ENCODE measurements at places on chromosomes 16 and 17.
A peak's percentile ranks its signal among the peaks of the same experiment; 100 is the strongest.

GRCh38 chr17:75288359-75288758 lies 874 bp downstream of the SLC25A19 start:
- no peak for DNase-seq

- no peak for DNase-seq
These were observed 11.1 kb downstream of the GRB2 start for GRCh38 chr17:75394332-75394918.

- DNase-seq: no peak
These were observed 30.2 kb upstream of the ENPP7 start for GRCh38 chr17:79700592-79700991.

GRCh38 chr17:57948555-57949420 lies 6.4 kb downstream of the CUEDC1 start:
- DNase-seq: no peak

DNA sequence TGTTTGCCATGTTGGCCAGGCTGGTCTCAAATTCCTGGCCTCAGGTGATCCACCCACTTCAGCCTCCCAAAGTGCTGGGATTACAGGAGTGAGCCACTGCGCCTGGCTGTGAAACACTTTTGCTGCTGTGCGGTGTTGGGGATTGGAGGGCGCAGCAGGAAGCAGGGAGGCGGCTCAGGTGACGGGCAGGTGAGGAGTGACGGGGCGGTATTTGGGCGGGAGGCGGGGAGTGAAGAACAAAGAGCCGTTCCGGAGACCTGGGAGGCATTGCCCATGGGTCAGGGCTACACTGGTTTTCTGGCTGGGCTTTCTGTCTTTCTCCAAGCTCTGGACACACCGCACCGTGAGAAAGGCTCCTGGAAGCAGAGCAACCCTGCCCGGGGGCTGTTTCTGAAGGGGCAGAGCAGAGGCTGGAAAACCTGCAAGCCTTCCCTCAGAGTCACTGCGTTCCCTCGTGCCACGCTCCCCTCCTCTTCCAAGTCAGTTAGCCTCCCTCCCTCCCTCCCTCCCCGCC lies 22.1 kb downstream of the CRISPLD2 start:
- DNase-seq: no peak

DNA sequence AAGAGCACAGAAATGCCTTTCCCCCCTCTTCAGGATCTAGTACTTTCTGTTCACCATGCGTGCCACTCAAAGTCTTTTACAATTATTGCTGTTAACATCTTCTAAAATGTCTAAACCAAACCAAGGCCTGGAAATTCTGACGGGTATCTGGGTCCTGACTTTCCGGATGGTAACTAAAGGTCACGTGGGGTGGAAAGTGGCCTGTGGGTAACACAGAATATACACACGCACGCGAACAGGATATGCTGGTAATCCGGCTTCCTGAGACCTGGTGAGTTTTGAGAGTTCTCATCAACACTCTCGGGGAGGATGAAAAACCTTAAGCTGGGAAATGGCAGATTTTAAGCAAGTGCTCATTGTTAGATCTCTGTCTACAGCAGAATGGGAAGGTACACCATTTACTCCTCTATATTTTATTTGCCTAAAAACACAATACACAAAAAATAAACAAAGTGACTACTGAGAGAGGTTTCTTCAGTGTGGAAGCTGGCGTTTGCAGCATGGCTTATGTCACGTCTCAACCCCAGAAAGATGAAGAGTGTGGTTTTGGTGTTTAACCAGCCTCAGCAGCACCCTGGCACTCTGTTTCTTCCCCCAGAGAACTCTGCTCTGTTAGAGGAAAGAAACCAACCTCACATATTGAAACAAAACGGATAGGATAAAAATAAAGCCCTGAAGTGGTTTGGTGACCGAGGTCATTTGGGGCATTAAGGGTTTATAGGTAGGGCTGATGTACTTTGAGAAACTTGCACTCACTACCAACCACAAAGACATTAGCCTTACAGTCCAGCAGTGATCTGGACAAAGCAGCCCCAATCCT lies 37.3 kb downstream of the SMG6 start:
- peak; percentile 82 for DNase-seq

- DNase-seq: no peak
These were observed 144.4 kb downstream of the PCTP start for GRCh38 chr17:55895112-55895759.

GRCh38 chr16:57686577-57686976 lies 8.0 kb upstream of the DRC7 start:
- no peak for DNase-seq

- no peak for DNase-seq
These were observed 104.4 kb downstream of the AMFR start for GRCh38 chr16:56320811-56321558.

DNA sequence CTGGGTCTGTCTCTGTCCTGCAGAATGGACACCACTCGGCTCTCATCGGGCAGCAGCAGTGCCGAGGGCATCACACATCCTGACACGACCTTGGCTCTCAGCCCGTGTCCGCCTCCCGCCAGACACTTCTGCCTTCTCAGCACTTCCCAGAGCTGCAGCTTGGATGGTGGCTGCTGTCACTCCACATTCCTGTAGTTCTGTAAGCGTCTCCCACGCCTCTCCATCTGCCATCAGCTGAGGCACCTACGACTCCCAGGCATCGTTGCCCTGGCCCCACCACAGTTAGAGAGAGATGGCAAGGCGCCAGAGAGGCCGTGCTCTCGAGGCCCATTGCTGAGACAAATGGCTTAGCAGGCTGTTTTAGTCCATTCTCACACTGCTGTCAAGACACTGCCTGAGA lies 195.9 kb upstream of the CHMP6 start:
- no peak for DNase-seq

- DNase-seq: no peak
These were observed 20.4 kb upstream of the WDR45B start for GRCh38 chr17:82668631-82669099.

DNA sequence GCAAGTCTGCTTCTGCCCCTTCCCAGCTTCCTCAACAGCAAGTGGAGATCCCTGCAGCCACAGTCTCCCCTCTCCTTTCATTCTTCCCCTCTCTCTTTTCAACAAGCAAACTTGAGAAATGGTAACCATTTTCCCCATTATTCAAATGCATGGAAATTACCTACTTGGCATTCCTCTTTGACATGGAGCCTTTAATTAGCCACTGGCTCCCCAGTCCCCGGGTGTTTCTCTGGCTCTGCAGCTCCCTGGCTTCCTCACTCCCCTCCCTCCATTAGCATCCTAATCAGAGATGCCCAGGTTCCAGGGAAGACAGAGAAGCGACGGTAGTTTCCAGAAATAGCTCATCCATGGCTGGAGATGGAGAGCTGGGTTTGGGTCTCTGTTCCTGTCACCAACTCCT lies 116.0 kb downstream of the CCT6B start:
- DNase-seq: no peak

DNA sequence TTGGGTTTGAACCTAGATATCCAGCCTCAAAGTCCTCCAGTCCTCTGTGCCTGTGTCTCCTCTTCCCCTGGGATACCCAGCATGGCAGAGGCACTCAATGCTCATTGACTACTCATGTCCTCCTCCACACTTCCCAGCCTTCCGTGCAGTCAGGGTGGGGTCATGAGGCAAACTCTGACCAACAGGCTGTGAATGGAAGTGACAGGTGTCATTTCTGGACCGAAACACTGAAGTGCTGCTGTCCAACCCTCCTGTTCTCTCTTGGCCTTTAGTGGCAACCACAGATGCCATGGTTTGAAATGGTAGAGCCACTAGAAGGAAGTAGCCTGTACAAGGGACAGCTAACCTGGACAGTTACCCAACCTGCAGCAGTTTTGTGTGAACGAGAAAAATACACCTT lies 46.7 kb upstream of the MAP3K14 start:
- no peak for DNase-seq

GRCh38 chr16:31361201-31362110 lies 6.5 kb downstream of the ITGAX start:
- DNase-seq: no peak
